ENCODE measurements at places on chromosomes 1 and 21. TPM values are rescaled to one million over a fixed set of nuclear protein-coding genes. Genes with fewer than 3 reads are reported as not detected.

The KRTAP10-7 gene
- total RNA-seq = not detected

The DIRAS3 gene
- total RNA-seq = 3.5 TPM

The ADARB1 gene
- 17.3 TPM for total RNA-seq

The SLC1A7 gene
- total RNA-seq = not detected

The JTB gene
- 105 TPM for total RNA-seq

The B3GALT2 gene
- total RNA-seq = 10.9 TPM
